ENCODE measurements at places on chromosomes 7 and 10.

DNA sequence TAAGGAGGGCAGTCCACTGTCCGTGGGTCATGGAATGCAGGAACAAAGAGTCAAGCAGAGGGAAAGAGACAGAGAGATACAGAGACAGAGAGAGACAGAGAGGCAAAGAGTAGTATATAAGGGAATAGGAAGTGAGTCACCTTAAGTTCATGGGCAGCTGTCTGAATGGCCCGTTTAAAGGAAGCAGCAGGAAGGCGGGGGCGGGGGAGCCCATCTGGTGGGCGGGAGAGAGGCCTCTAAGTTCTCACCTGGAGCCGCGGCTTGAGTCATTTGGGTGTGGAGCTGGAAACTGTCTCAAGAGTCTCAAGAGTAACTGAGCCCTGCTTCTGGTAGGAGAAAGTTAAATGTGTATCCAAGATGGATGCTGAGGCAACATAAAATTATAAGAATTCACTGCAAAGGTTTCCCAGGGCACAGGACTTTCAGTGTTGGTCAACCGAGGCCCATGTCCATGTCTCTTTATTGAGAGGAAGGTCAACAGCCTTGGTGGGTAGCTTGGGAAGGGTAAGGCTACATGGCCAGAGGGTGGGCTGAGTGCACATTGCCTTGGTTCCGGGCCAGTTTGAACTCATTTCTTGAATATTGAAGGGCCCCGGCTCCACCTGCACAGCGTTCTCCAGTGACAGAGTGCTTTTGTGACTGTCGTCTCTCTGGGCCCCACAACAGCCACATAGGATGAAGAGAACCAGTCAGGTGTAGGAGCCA is 85.5 kb upstream of the CACUL1 start:
- no peak for DNase-seq

GRCh38 chr10:103820101-103821062 is 35.0 kb downstream of the SH3PXD2A start:
- no peak for DNase-seq

DNA sequence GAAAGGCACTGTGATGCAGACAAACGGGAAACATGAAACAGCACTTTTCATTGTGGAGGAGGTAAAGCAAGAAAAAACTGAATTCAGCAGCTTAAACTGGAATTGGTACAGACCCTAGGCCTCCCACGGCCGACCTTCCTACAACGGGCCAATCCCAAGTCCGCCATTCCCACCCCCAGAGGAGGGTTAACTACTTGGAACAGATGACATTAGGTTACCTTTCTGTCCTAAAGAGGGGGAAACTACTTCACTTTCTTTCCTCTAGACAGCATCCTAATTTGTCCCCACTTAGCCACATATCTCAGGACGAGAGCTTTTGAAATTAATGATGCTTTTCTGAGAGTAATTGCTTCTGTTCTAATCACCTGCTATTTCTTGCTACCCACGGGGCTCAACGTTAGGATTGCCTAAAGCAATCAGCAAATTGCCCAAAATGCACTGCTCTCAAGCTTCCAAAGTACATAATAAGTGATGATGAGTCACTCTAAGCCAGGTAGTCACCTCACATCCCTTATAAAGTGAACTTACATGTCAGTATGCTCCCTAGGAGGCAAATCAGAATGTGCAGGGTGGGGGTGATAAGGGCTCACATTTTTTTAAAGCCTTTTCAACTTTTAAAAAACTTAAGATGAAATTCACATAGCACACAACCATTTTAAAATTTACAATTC is 36.7 kb downstream of the LSM5 start:
- DNase-seq: no peak

DNA sequence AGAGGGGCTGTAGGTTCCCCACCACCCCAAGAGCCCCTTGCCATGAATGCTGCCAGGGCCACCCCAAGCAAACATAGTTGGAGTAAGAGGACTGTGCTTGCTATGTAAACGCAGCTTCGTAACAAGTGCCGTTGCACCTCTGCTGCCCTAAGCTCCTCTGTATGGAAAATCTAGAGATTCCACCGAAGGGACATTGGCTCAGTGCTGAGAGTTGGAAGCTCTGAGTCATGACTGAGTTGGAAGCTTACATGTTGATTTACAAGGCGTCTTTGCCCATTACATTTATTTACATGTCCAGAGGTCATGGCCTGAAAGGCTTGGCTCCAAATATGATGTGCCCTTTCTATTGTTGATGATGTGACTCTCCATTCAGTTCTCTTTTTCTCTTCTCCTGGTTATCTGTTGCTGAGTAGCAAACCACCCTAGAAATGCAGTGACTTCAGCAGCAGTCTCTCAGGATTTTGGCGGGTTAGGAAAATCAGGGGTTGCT is 233.1 kb upstream of the TCF7L2 start:
- DNase-seq: no peak

- no peak for DNase-seq
Observed at GRCh38 chr10:33746836-33747268, 412.4 kb upstream of the NRP1 start.

GRCh38 chr10:78830062-78830975 is 238.4 kb upstream of the ZMIZ1 start:
- no peak for DNase-seq

GRCh38 chr10:21135023-21135931 is 238.2 kb upstream of the NEBL start:
- DNase-seq: no peak

Data from stimulated activated CD8-positive, alpha-beta memory T cell treated with anti-CD3 and anti-CD28 coated beads, Interleukin-4, amount 100 ng/mL, for 1 hour (primary cell).